ENCODE measurements at places on chromosomes 4 and X. TPM values are rescaled to one million over a fixed set of nuclear protein-coding genes. Genes with fewer than 3 reads are reported as not detected.
A peak's percentile ranks its signal among the peaks of the same experiment; 100 is the strongest.

The SLC10A3 gene
- 7.8 TPM for total RNA-seq

The CLDN2 gene
- total RNA-seq = not detected

The NAT8L gene
- total RNA-seq = 18.8 TPM

The SYTL4 gene
- 4.5 TPM for total RNA-seq

The SLC16A2 gene
- 19.8 TPM for total RNA-seq

The ARMCX1 gene
- total RNA-seq = 30.6 TPM

The PCSK1N gene
- 9.3 TPM for total RNA-seq

The UGT2B15 gene
- not detected for total RNA-seq

The FAAH2 gene
- total RNA-seq = 0.52 TPM

The NRK gene
- total RNA-seq = 0.32 TPM

The UGT8 gene
- total RNA-seq = 6.3 TPM

The TMSB15A gene
- total RNA-seq = 233 TPM

The CCKAR gene
- not detected for total RNA-seq

DNA sequence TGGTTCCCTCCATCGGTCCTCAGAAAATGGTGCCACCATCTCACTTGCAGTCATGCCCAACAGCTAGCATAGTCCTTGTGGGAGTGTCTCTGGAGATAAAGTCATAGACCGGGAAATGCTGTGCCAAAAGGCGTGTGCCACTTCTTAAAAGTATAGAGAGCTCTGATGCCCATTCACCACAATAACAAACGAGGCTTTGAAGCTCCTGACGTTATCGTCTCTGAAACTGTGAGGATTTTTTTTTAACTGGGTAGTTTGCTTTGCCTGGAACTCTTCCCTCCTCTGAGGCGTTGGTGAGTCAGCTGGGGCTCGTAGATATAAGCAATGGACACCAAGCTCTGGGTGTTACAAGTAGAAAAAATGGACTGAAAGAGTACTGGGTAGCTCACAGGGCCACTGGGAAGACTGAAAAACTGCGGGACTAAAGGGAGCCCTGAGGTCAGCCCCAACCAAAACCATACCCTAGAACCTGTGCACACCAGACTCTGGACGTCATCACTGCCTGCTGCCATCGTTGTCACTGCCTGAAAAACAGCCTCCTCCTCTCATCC is 89.4 kb upstream of the TRIM2 start:
- no peak overlapping the region for H3K4me3 ChIP-seq
- no peaks in the 10 kb centered on the region for H3K36me3 ChIP-seq
- H3K4me1 ChIP-seq = no peaks in the 10 kb centered on the region
- H3K27ac ChIP-seq = no peak overlapping the region
- DNase-seq = no peak
- no peaks in the 10 kb centered on the region for H3K27me3 ChIP-seq

GRCh38 chr4:29009908-29010307 is 1710.3 kb upstream of the PCDH7 start:
- no peak overlapping the region for H3K4me3 ChIP-seq
- H3K27ac ChIP-seq = no peak overlapping the region
- no peaks in the 10 kb centered on the region for H3K36me3 ChIP-seq
- H3K4me1 ChIP-seq = peaks cover 6% of the 10 kb centered on the region

DNA sequence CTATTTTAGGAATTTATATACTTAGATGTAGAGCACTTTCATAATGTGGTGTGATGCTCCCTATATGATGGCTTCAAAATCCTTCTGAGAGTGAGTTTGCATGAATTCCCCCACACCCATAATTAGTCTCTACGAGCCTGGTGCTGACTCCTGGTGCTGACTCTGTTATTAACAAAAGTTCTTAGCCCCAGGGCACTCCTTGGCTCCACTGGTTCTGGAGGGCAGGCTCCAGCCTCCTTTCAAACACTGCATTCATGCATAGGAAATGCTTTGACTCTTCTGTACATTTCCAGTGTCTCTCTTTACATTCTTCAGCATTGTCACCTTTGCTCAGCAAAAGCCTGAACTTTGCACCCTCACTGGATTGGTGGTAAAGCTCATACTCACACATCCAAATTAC is 64.0 kb downstream of the LNX1 start:
- H3K27ac ChIP-seq = no peak overlapping the region
- H3K27me3 ChIP-seq = no peaks in the 10 kb centered on the region
- no peak overlapping the region for H3K4me3 ChIP-seq
- peaks cover 28% of the 10 kb centered on the region for H3K4me1 ChIP-seq

GRCh38 chr4:154877110-154877760 is 96.2 kb downstream of the RBM46 start:
- no peak overlapping the region for H3K27ac ChIP-seq
- no peak for DNase-seq
- no peaks in the 10 kb centered on the region for H3K27me3 ChIP-seq
- H3K4me3 ChIP-seq = no peak overlapping the region

GRCh38 chrX:10507181-10507580 is 113.2 kb downstream of the MID1 start:
- H3K4me3 ChIP-seq = no peak overlapping the region
- H3K4me1 ChIP-seq = peaks cover 26% of the 10 kb centered on the region
- H3K27ac ChIP-seq = no peak overlapping the region
- DNase-seq = no peak

DNA sequence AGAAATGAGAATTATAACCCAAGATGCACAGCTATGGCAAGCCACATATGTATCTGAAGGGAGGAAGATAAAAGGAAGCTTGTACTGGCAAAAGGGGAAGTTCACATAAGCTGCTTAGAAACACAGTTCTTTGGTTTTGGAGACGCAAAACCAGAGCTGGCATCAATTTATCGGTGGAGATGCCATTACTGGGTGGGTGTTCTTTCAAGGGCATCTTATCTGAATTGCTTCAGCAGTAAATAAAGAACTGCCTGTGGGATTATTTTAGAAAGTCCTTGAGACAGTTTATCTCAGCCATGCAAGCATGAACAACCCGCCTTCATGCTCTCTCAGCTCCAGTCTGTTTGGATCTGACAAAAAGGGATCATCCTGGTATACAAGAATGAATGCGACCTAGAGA is 60.8 kb downstream of the DDX60 start:
- H3K36me3 ChIP-seq = no peaks in the 10 kb centered on the region
- DNase-seq = no peak
- H3K27me3 ChIP-seq = no peaks in the 10 kb centered on the region
- H3K4me1 ChIP-seq = no peaks in the 10 kb centered on the region
- no peak overlapping the region for H3K27ac ChIP-seq

- peak; percentile 1 for DNase-seq
- H3K27ac ChIP-seq = no peak overlapping the region
- no peaks in the 10 kb centered on the region for H3K27me3 ChIP-seq
These were observed 45.8 kb downstream of the SLC39A8 start for GRCh38 chr4:102299354-102300107.

DNA sequence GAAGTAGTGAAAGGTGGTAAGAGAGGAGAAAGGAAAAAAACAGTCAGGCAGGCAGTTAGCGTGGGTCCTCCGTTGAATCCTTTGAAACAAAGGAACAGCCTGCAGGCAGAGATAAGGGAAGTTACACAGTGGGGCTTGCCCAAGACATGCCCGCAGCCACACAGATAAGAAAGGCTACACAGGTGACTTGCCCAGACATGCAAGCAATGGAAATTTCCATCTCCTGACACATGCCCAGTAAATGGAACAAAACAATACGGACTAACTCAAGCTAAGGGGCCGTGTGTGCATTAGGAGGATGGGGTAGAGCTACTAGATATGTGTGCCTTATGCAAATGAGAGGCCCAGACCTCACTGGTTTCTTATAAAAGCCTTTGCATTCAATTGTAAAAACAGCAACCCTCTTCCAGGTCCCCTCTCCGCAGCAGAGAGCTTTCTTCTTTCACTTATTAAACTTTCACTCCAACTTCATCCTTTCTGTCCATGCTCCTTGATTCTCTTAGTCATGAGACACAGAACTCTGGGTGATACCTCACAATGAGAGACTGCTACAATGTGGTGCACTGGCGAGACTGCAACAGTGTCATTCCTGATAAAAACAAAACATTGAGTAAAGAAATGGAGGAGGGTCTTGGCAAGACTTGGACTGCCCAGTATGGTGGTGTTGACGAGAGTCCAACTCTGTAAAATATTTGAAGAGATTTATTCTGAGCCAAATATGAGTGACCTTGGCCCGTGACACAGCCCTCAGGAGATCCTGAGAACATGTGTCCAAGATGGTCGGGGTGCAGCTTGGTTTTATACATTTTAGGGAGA is 997.4 kb upstream of the PRKX start:
- H3K27ac ChIP-seq = peak overlapping the region; percentile 86
- H3K4me3 ChIP-seq = no peak overlapping the region
- DNase-seq = no peak
- peaks cover 4% of the 10 kb centered on the region for H3K4me1 ChIP-seq
- H3K27me3 ChIP-seq = no peaks in the 10 kb centered on the region

DNA sequence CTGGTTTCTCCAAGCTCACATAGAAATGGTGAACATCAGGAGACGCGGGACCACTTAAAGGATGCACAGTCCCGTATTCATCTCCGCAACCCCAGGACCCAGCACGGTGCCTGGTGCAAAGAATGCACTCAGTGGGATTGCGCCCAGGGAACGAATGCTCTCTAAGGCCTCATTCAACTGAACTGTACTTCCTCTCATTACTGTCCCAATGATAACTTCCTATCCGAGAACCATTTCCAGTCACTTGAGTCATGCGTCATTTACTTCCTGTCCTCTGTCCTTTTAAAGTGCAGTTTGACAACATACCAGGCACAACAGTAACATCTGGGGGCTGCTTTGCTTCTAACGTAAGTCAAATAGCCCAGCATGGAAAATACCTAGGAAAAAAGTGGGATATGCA is 75.7 kb downstream of the RBM47 start:
- no peaks in the 10 kb centered on the region for H3K27me3 ChIP-seq
- H3K4me3 ChIP-seq = no peak overlapping the region
- H3K4me1 ChIP-seq = no peaks in the 10 kb centered on the region
- no peak overlapping the region for H3K27ac ChIP-seq
- H3K36me3 ChIP-seq = no peaks in the 10 kb centered on the region

- H3K4me3 ChIP-seq = peak within 1 kb of the TSS; percentile 99
- DNase-seq = peak; percentile 83
- H3K27me3 ChIP-seq = no peaks in the 10 kb centered on the region
- peaks cover 24% of the 10 kb centered on the region for H3K4me1 ChIP-seq
- peaks cover 17% of the 10 kb centered on the region for H3K36me3 ChIP-seq
- H3K27ac ChIP-seq = peak within 1 kb of the TSS; percentile 98
These were observed at the start of gene ZNF674 for GRCh38 chrX:46545111-46546005. Gene ZNF674 (minus strand): TSS chrX:46545421. CDS start chrX:46542087, 3,334 bp downstream.

- no peaks in the 10 kb centered on the region for H3K4me1 ChIP-seq
- no peaks in the 10 kb centered on the region for H3K36me3 ChIP-seq
- H3K27ac ChIP-seq = no peak overlapping the region
These were observed 100.6 kb downstream of the PPP2R2C start for GRCh38 chr4:6371812-6372211.

- H3K27me3 ChIP-seq = no peaks in the 10 kb centered on the region
- no peak for DNase-seq
- H3K4me1 ChIP-seq = no peaks in the 10 kb centered on the region
- no peak overlapping the region for H3K4me3 ChIP-seq
- peaks cover 4% of the 10 kb centered on the region for H3K36me3 ChIP-seq
These were observed 45.6 kb downstream of the WDR19 start for GRCh38 chr4:39227906-39228305.

DNA sequence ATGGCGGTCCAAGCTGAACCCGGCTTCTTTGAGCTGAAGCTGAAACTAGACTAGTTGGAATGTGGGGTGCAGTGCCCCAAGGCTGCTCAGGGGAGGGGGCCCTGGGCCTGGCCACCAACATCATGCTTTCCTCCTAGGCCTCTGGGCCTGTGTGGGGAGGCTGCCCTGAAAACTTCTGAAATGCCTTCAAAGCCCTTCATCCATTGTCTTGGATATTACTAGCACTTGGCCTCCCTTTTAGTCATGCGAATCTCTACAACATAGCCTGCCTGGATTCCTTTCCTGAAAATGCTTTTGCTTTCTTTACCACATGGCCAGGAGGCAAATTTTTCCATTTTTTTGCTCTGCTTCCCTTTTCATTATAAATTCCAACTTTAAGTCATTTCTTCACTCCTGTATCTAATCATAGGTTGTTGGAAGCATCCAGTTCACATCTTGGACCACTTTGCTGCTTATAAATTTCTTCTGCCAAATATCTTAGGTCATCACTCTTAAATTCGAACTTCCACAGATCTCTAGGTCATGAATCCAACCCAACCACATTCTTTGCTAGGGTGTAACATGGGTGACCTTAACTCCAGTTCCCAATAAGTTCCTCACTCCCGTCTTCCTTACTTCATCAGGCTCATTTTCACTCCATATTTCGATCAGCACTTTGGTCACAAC is 103.4 kb downstream of the DDIT4L start:
- no peak overlapping the region for H3K4me3 ChIP-seq
- H3K27me3 ChIP-seq = no peaks in the 10 kb centered on the region
- H3K36me3 ChIP-seq = no peaks in the 10 kb centered on the region
- H3K4me1 ChIP-seq = peaks cover 4% of the 10 kb centered on the region

DNA sequence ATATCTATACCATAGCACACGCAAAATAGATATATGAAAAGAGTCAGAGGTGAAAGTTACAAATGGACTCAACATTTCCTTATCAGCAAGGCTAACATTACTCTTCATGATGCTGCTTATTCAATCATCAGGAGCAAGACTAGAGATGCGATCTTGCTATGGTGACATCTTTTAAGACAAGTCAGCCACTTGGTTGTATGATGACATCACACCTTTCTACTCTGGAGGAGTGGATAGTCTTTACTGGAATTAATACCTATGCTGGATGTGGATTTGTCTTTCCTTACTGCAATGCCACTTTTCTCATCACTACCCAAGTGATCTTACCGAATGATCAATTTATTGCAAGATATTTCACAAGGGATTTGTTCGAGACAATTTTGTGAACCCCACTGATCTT is 87.0 kb upstream of the SPOCK3 start:
- H3K36me3 ChIP-seq = no peaks in the 10 kb centered on the region
- no peak for DNase-seq
- no peak overlapping the region for H3K27ac ChIP-seq
- H3K27me3 ChIP-seq = no peaks in the 10 kb centered on the region
- H3K4me3 ChIP-seq = no peak overlapping the region
- H3K4me1 ChIP-seq = no peaks in the 10 kb centered on the region

GRCh38 chr4:26936284-26937065 is 75.8 kb downstream of the STIM2 start:
- no peaks in the 10 kb centered on the region for H3K27me3 ChIP-seq
- H3K27ac ChIP-seq = no peak overlapping the region
- H3K4me1 ChIP-seq = peaks cover 20% of the 10 kb centered on the region
- no peak for DNase-seq
- H3K36me3 ChIP-seq = no peaks in the 10 kb centered on the region
- H3K4me3 ChIP-seq = no peak overlapping the region

DNA sequence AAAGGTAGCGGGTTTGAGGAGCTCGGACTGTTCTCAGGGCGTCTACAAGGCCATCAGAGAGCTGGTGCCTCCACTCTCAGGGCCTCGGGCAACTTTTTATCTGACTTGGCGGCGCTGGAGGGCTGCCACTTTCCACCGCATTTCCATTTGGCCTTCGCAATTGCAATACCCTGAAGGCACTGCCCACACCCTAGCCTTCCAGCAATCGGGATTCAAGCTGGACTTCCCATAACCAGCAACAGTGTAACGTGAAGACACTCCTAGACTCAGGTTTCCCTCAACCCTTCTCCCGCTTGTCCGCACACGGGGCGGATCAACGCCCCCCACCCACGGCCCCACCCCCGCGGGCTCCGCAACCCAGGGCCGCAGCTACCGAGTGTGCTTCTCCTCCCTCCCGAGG is 50.2 kb upstream of the BCOR start:
- peaks cover 35% of the 10 kb centered on the region for H3K27me3 ChIP-seq
- peak overlapping the region; percentile 72 for H3K4me3 ChIP-seq
- H3K4me1 ChIP-seq = peaks cover 54% of the 10 kb centered on the region
